ENCODE measurements at places on chromosomes 3 and 15. TPM values are rescaled to one million over a fixed set of nuclear protein-coding genes. Genes with fewer than 3 reads are reported as not detected.
A peak's percentile ranks its signal among the peaks of the same experiment; 100 is the strongest.

TM4SF18 gene
- 23.0 TPM for polyA plus RNA-seq

GXYLT2 gene
- 13.1 TPM for polyA plus RNA-seq

DNA sequence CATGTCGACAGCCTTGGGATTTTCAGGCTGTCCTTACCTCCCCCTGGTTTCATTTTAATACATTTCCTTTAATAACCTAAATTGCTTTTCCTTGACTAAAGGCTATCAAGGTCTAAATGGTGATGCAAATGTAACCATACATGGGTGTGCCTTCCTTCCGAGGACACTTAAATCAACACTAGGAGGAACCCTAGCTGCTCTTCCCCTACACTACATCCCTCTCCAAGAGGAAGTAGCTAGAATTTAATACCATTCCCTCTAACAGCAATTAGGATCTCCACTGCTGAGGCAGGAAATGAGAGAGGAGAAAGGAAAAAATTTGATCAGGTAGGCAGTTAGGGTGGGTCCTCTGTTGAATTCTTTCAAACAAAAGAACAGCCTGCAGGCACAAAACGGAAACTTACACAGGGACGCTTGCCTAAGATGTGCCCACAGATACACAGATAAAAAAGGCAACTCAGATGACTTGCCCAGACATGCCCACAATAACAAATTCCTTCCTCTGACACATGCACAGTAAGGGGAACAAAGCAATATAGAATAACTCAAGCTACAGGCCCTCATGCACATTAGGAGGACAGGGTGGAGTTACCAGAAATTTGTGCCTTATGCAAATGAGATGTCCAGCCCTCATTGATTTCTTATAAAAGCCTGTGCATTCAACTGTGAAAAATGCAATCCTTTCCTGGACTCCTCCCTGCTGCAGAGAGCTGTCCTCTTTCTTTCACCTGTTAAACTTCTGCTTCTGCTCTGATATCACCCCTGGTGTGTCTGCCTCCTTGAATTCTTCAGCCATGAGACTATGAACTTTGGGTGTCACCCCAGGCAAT lies 1024.4 kb upstream of the CADM2 start:
- no peak for DNase-seq

DNA sequence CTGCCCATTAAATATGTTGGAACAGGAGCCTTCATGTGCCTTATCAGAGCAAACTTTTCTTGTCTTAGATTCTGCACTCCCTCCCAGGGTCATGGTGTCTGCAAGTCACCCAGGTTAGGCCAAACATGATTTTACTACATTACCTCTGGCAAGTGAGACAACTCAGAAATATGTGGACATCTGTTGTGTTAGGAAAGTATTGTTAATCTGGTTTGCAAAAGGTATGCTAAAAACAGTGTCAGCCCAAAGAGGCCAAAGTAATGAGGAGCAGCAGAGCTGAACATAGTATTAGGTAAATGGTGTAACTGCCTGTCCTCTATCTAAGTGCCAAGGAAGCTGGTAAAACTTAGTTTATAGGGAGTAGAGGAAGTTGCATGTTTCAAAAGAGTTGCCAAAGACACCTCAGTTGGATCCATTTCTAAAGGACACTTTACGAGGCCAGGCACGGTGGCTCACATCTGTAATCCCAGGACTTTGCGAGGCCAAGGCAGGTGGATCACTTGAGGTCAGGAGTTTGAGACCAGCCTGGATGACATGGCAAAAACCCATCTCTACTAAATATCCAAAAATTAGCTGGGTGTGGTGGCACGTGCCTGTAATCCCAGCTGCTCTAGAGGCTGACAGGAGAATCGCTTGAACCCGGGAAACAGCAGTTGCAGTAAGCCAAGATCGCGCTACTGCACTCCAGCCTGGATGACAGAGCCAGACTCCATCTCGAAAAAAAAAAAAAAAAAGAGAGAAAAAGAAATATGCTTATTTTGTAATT lies 22.5 kb upstream of the PPIB start:
- DNase-seq, result no peak

DNA sequence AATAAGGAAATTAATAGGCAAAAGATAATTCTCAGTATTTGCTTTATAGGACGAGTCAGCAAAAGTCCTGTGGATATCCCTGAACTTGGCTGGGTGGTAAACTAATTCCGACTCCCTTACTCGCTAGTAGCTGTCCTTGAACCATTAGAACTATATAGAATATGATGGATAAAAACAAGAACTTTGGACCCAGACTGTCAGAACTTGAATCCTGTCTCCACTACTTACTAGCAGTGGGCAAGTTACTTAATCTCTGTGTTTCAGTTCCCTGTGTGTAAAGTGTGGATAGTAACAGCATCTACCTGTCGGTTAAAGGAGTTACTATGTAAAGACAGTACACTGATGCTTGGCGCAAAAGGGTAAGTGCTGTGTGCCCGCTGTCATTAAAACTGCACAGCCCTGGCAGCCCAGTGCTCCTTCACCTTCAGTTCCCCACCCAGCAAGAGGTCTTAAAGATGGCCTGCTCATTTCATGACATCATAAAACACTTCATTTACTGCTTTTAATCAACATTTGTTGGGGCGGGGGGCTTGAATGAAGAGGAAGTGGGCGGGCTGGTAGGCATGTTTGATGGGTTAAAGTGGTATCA lies 7.3 kb downstream of the TPM1 start:
- no peak for DNase-seq

SLCO2A1 gene
- polyA plus RNA-seq, result 17.8 TPM

GRCh38 chr3:114743746-114744485 lies 403.2 kb downstream of the ZBTB20 start:
- DNase-seq, result no peak

- DNase-seq, result peak; percentile 44
These were observed 43.6 kb downstream of the RLBP1 start for GRCh38 chr15:89177633-89178306.

ARGFX gene
- polyA plus RNA-seq, result not detected

DNA sequence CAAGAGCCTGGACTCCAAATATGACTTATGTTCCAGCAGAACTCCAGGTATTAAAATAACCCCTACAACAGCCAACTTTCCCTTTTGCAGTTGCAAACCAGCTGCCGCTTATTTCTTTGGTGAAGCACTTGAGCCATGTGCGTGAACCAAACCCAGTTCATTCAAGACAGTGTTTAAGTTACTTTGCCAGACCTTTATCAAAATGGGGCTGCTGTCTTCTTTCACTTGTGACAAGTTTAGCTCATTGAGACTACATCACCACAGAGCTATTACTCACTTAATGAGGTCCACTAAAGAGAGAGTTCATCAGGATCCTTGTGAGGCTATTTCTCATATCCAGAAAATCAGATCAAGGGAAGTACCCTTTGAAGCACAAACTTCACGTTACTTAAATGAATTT lies 2.4 kb upstream of the XRN1 start:
- DNase-seq, result no peak

CYP1A1 gene
- polyA plus RNA-seq, result not detected

- DNase-seq, result peak; percentile 11
These were observed 493.4 kb upstream of the TGFBR2 start for GRCh38 chr3:30112902-30113484.

DNA sequence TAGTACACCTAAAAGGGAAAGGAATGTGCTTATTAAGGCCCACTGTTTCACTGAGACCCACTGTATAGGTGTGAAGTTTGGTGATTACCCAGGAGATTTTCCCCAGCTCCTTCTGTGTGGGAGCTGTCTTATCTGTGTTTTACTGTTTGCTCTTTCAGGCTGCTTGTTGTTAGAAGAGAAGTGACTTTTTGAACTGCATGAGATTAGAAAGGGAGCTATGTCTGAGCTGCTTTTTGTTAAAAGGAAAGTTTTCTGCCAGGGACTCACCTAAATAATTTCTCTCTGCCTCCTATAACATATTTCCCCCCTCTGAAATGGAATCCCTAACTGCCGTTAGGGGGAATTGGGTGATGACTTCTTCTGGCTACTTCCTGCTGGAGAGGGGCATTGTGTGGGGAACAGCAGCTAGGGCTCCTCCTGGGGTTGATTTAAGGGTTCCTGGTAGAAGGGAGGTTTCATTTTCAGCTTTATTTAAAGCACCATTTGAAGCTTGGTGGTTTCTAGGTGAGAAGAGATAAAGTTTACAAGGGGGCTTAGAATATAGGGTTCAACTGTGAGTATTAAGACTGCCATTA lies 77.1 kb upstream of the ATP11B start:
- DNase-seq, result no peak

GHSR gene
- not detected for polyA plus RNA-seq

VPS8 gene
- 42.8 TPM for polyA plus RNA-seq

DNA sequence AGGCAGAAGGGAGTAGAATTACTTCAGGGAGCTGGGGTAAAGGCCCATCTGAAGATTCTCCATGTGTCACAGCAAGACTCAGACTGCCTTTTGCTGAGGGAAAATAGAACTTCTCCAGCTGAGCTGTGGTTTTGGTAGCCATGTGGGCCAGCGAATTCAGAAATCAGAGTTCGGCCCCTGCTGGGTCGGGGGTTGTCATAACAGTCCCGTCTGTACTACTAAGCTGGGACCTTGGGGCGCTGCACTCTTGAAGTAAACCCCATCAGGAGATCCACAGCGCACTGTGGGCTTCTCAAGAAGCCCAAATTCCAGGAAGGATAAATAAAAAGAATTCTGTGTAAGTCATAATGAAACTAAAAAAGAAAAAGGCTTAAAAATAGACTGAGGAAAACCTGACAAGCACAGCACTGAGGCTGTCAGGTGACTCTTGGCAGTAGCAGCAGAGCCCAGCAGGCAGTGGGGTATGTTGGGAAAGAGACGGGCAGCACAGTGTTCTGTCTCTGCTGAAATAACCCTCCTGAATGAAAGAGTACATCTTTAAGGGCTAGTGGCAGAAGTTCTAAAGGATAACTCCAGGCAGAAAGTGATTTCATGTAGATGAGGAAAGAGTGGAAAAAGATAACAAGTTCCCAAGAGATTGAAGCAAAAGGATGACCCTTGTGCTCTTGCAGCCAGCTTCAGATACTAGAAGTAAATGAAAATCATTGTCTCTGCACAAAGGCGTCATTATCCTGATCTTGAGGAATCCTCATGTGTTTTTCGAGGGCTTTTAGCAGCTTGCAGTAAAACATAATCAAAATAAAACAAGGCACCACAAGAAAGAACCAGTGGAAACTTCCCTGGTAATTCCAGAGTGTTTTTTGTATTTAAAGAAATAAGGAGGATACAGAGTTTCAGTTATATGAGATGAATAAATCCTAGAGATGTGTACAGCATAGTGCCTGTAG lies 74.5 kb downstream of the RAB7A start:
- DNase-seq, result no peak

- no peak for DNase-seq
These were observed 537.1 kb downstream of the RSL24D1 start for GRCh38 chr15:54659646-54660045.

ALS2CL gene
- polyA plus RNA-seq, result 6.2 TPM

GRCh38 chr15:79167776-79168175 lies 77.2 kb upstream of the RASGRF1 start:
- no peak for DNase-seq

GRCh38 chr3:104612218-104612617 lies 754.5 kb upstream of the ALCAM start:
- no peak for DNase-seq

TYRO3 gene
- polyA plus RNA-seq, result 79.4 TPM

DNA sequence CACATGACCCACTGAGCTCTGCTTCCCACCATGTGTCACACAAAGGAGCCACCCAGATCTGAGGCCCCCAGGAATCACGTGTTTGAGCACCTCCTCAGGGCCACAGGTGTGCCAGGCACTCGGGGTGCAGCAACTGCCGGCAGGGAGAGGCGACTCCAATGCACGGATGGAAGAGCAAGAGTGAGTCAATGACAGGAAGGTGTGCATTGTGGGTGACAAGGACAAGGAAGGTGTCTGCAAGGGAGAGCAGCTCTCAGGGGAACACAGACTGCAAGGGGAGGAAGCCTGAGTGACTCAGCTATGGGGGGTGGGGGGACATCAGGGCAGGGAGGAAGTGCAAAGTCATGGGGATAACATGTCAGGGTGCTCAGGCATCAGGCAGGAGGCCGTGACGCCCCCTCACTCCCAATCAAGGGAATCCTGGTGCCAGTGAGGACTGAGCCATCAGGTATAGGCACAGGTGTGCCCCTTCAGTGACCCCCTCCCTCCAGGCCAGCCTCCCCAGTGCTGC lies 67.4 kb downstream of the NUP210 start:
- DNase-seq, result no peak

GRCh38 chr3:73530022-73530396 lies 94.7 kb downstream of the PDZRN3 start:
- DNase-seq, result no peak

- DNase-seq, result no peak
These were observed 1064.4 kb upstream of the CFAP20DC start for GRCh38 chr3:60114191-60114590.

- no peak for DNase-seq
These were observed 32.5 kb downstream of the RFTN1 start for GRCh38 chr3:16480861-16481545.

GRCh38 chr15:57859130-57859685 lies 152.7 kb downstream of the POLR2M start:
- no peak for DNase-seq

GRCh38 chr3:186821429-186822387 lies 15.4 kb upstream of the RFC4 start:
- no peak for DNase-seq

C3orf22 gene
- 0.14 TPM for polyA plus RNA-seq
